ENCODE measurements at places on chromosomes 12 and 14. TPM values are rescaled to one million over a fixed set of nuclear protein-coding genes. Genes with fewer than 3 reads are reported as not detected.

Gene CCND2
- total RNA-seq: 44.0 TPM

Gene POTEM
- not detected for total RNA-seq

Gene SOS2
- 15.6 TPM for total RNA-seq

Gene IL22
- total RNA-seq: not detected

Gene TPPP2
- not detected for total RNA-seq

Gene A2M
- total RNA-seq: 12.1 TPM

Gene NRL
- 0.28 TPM for total RNA-seq
